ENCODE measurements at places on chromosomes 12 and 14.

GRCh38 chr14:49493557-49493956 is 92.6 kb downstream of the RPS29 start:
- DNase-seq, result no peak

DNA sequence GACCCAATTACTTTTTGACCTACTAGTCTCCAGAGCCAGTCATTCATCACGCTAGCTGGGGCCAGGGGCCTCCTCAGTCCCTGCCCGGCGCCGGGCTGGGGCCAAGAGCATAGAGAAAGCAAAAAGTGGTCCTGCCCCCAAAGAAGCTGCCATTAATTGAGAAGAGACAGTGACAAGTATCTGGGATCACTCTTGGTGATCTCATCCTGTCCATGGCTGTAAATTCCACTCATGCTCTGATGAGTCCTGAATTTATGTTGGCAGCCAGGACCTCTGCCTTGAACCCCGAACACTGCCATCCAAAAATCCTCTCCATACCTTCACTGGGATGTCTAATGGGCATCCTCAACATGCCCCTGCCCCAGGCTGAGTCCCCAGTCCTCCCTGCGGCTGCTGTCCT is 34.4 kb upstream of the DLK1 start:
- DNase-seq, result no peak

DNA sequence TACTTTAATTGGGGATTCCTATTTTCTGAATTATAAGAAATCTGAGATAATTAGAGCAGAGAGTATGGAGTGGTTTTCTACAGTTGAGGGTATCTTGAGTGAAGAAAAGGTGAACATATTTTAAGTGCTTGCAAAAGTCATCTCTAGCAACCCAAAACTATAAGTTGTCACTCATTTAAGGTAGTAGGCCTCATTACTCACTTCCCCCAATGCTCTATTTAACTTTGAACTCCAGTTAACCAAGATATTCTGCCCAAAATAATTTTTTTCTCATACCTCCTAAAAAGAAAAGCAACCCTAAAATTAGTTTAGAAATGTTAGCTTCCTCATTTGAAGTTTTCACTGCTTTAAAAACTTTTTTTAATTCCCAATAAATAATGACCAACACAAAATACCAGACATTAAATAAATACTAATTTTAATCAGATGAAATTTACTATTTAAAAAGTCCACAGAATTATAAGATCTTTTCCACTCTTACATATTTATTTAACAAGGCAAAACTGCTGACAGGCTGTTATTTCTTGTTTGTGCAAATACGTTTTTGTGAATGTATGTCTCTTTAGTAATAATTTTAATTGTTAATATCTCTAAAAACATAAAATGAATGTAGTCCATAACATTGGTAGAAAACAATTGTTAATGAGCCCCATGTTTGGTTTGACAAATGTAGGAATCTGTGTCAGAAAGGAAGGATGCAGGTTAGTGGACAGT is 47.8 kb downstream of the VRK1 start:
- DNase-seq, result no peak

DNA sequence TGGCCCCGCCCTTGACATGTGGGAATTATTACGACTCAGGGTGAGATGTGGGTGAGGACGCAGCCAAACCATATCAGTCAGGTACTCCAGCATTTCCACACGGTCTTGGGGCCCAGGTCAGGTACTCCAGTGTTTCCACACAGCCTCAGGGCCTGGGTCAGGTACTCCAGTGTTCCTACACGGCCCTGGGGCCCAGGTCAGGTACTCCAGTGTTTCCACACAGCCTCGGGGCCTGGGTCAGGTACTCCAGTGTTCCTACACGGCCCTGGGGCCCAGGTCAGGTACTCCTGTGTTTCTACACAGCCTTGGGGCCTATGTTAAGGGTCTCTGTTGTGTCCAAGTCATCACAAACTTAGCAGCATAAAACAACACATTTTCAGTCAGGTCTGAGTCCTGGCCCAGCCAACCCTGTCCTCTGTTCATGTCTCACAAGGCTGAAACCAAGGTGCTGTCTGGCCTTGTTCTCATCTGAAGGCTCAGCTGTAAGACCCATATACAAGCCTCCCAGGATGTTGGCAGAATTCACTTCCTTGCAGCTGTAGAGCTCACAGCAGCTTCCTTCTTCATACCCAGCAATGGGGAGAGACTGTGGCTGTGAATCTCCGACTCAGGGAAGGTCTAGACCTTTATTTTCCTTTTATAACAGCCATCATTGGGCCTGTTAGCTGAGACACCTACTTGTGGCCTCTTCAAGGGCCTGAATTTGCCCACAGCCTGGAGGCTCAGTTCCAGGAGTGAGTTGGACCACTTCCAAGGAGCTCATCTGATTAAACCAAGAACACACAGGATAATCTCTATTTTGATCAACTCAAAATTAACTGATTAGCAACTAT is 107.6 kb upstream of the SFSWAP start:
- no peak for DNase-seq

- no peak for DNase-seq
Observed at GRCh38 chr12:71492604-71493003, 53.0 kb downstream of the LGR5 start.

GRCh38 chr12:102417055-102417454 is 63.3 kb downstream of the IGF1 start:
- DNase-seq, result no peak

GRCh38 chr12:65868133-65868705 is 43.9 kb downstream of the HMGA2 start:
- DNase-seq, result no peak

DNA sequence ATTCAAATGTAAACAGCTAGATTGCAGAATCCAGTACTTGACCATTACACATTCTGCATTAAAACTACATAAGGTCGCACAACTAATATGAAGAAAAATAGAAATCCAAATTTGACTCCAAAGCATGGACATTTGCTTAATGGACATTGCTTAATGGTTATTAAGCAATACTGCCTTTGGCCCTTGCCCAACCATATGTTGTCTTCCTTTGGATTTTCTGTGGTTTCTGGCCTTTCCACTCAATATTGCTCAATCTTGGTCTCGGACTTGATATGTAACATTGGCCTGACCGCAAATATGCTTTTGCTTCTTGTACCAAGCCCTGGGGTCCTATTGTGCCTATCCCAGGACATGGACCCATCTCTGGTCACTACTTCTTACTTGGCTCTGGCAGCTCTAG is 67.2 kb downstream of the PTPRR start:
- DNase-seq, result no peak

DNA sequence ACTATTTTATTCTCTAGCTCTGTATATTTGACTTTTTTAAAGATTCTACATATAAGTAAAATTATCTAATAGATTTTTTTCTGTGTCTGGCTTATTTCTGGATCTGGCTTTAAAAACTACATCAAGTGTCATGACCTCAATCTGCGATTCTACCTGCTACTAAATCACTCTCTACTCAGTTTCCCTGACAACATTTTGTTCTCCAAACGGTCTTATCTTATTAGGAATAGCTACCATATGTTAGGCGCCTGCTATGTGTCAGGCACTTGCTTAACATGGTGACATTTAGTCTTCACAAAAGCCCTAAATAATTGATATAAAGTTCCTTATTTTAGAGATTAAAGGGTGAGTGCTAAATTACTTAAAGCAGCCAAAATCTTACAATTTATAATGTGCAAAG is 1362.9 kb upstream of the FLRT2 start:
- DNase-seq, result no peak

DNA sequence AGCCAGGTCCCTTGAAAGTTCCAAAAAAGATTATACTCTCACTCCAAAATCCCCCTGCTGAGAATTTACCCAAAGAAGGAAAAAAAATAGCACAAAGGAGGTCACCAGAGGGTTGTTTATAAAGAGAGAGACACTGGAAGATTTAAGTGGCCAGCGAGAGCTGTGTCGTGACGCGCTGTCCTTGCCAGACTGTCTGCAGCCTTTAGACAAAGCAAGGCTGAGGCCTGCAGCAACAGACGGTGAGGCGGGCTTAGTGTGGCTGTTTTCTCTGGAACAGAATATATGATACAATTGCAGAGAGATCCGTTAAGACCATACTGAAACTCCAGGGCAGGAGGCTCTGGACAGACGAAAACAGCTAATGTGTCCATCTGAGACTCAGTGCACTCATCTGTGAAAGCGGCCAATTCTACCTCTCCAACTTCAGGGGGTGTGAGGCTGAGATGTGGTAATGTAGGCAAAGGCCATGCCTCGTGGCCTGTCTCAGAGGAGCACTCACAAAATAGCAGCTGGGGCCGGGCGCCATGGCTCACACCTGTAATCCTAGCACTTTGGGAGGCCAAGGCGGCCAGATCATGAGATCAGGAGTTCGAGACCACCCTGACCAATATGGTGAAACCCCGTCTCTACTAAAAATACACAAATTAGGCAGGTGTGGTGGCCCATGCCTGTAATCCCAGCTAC is 36.2 kb downstream of the ANAPC7 start:
- no peak for DNase-seq

- no peak for DNase-seq
Observed at GRCh38 chr12:118424884-118425283, 48.5 kb downstream of the SUDS3 start.

DNA sequence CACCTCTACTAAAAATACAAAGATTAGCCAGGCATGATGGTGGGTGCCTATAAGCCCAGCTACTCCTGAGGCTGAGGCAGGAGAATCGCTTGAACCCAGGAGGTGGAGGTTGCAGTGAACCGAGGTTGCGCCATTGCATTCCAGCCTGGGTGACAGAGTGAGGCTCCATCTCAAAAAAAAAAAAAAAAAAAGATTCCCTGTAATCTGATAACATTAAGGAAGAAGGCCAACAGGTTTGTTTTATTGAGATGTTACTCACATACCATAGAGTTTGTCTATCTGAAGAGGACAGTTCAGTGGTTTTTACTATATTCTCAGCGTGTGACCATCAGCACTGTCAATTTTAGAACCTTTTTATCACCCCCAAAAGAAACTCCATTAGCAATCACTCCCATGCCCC is 37.5 kb downstream of the TSPAN9 start:
- no peak for DNase-seq

- no peak for DNase-seq
Observed at GRCh38 chr12:131499160-131499863, 211.6 kb upstream of the SFSWAP start.

DNA sequence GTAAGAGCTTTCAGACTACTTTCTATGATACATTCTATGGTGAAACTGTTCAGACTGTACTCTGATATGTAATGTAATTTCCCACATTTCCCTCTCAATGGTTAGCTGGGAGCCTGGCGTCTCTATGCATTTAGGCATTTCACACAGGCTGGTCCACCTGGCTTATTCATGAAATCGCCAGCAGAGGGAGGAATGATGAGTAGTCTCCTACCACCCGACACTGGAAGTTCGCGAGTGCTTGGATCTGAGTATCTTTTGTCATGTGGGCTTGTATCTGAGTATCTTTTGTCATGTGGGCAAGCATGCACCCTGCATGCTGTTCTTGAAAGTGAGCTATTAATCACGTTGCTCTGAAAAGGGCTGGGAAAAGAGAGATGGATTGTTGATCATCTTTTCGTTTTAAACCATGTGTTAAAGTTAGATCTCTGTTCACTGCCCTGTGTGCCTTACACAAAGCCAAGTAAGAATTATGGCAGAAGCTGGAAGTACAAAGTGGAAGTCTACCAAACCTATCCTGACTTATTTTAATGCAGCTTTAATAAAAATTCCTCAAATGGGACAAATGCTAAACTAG is 235.0 kb downstream of the ATP23 start:
- DNase-seq, result no peak

- no peak for DNase-seq
Observed at GRCh38 chr14:71438684-71439083, 493.5 kb upstream of the RGS6 start.

DNA sequence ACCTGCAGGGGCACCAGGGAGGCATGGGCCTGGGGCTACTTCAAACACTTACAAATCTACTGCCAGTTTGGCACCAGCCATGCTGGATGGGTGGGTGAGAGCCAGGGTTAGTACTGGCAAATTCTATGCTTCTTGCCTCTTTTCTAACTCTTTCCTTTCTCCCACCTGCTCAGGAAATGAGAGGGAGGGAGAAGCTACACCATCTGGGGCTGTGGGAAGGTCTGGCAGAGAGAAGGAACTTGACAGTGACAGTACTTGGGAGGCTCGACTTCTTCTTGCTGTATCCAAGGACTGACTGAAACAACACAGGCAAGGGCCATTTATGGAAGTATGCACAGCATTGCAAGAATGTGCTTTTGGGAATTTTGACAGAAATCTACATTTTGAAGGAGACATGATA is 149.6 kb upstream of the DYRK2 start:
- no peak for DNase-seq

- no peak for DNase-seq
Observed at GRCh38 chr14:53715193-53715721, 241.4 kb downstream of the BMP4 start.

DNA sequence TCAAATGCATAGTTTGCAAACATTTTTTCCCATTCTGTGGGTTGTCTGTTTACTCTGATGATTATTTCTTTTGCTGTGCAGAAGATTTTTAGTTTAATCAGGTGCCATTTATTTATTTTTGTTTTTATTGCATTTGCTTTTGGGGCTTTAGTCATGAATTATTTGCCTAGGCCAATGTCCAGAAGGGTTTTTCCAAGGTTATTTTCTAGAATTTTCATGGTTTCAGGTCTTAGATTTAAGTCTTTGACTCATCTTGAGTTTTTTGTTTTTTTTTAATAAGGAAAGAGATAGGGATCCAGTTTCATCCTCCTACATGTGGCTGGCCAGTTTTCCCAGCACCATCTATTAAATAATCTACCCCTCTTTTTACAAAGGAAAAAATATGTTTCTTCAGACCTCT is 57.2 kb upstream of the TMEM260 start:
- no peak for DNase-seq

- no peak for DNase-seq
Observed at GRCh38 chr12:10366875-10367274, 23.0 kb downstream of the KLRK1 start.

DNA sequence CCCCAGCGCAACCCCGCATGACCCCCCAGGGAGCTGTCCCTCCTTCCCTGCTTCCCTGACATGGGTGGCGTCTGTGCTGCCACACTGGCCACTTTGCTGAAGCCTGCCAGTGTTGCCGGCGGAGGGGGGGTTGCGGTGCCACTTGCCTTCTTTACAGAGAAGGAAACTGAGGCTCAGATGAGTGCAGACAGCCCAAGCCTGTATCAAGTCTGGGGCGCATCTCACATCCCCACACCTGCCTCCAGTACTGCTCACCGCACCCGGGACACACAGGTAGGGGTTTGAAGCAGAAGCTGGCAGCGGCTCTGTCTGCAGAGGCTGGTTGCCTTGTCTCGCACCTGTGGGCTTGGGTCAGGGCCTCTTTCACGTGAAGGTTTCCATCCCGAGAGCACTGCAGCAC is 104.7 kb upstream of the RTL1 start:
- DNase-seq, result no peak

- no peak for DNase-seq
Observed at GRCh38 chr12:6146509-6146908, 22.0 kb upstream of the VWF start.

DNA sequence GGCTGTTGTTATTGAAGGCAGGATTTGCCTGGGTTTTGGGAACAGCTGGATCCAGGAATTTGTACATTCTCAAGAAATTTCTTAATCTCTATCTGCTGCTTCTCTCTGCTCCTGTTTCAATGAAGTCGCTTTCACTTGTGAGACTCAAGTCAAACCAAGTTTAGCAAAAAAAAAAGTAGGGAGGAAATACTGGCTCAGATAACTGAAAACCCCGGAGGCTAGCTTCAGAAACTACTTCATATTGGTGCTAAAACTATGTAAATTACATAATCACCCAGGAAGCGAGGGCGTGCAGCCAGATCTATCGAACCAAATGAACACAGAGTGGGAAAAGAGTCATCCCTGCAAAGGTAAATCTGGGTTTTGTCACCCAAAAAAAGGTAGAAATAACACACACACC is 68.3 kb upstream of the FICD start:
- no peak for DNase-seq

Measured in activated CD4-positive, CD25-positive, alpha-beta regulatory T cell treated with anti-CD3 and anti-CD28 coated beads, Interleukin-2, amount 50 U/mL, for 16 hours (primary cell).